ENCODE measurements at places on chromosomes 2 and 18. TPM values are rescaled to one million over a fixed set of nuclear protein-coding genes. Genes with fewer than 3 reads are reported as not detected.

Gene BMP10
- total RNA-seq, result not detected

DNA sequence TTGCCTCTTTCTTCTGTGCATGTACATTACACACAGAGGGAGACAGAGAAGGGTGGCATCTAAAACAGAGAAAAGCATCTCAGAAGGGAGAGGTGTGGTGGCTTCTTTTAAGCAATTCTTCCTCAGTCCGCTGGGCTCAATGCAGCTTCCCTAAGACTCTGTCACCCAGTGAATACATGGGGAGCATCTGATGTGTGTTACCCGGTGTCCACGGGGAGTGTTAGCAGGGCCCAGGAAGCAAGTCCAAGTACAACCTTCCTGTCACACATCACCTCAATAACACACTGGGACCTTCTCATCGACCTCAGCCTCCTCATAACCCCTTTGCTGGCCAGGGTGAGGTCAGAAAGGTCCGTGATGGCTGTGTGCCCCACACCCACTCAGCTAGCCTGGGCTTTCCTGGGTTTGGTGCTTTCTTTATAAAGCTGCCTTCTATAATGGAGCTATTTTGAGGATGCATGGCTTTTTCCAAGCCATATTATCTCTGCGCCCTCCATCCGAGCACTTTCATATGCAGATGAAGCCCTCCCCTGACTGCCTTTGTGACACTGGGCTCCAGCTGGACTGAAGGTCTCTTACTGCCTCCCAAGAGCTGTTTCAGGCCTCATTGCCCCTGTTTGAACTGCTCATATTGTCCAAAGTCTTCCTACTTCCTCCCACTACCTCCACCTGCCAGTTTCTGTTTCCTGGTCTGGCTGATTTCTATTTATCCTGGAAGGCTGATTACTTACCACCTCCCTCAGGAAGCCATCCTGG, 21.4 kb downstream of the TNFRSF11A start:
- H3K4me3 ChIP-seq, result no peak overlapping the region
- H3K27me3 ChIP-seq, result peaks cover 7% of the 10 kb centered on the region
- no peaks in the 10 kb centered on the region for H3K36me3 ChIP-seq
- H3K27ac ChIP-seq, result no peak overlapping the region
- DNase-seq, result no peak
- no peaks in the 10 kb centered on the region for H3K4me1 ChIP-seq

DNA sequence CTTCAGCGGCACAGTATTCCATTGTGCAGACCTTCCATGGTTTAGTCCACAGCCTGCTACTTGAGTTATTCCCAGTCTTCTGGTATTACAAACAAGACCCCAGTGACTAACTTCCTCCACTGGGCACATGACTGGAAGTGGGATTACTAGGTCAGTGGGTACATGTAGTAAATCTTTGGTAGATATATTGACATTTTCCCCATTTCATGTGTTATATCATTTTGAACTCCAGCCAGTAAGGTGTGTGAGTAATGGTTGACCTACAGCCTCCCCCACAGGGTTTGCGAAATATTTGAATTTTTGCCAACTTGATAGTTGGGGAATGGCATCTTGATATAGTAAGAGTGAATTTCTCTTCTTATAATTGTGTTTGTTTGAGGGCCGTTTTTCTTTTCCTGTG, 58.8 kb downstream of the RNF144A start:
- H3K27me3 ChIP-seq, result no peaks in the 10 kb centered on the region
- H3K36me3 ChIP-seq, result no peaks in the 10 kb centered on the region
- no peaks in the 10 kb centered on the region for H3K4me1 ChIP-seq
- no peak overlapping the region for H3K27ac ChIP-seq
- no peak overlapping the region for H3K4me3 ChIP-seq

Gene HOXD3
- total RNA-seq, result not detected

Gene PECR
- total RNA-seq, result 22.6 TPM

- no peak overlapping the region for H3K4me3 ChIP-seq
- no peaks in the 10 kb centered on the region for H3K36me3 ChIP-seq
- H3K4me1 ChIP-seq, result no peaks in the 10 kb centered on the region
- DNase-seq, result peak; percentile 43
These were observed 35.2 kb downstream of the FAM178B start for GRCh38 chr2:96951125-96951654.

GRCh38 chr2:145284551-145284950, 764.6 kb upstream of the ZEB2 start:
- DNase-seq, result no peak
- H3K27me3 ChIP-seq, result no peaks in the 10 kb centered on the region
- H3K36me3 ChIP-seq, result no peaks in the 10 kb centered on the region
- H3K4me3 ChIP-seq, result no peak overlapping the region
- H3K4me1 ChIP-seq, result no peaks in the 10 kb centered on the region

GRCh38 chr2:190579915-190580846, 45.7 kb upstream of the NEMP2 start:
- no peak overlapping the region for H3K4me3 ChIP-seq
- no peak for DNase-seq
- H3K4me1 ChIP-seq, result peaks cover 7% of the 10 kb centered on the region
- H3K27ac ChIP-seq, result no peak overlapping the region
- H3K36me3 ChIP-seq, result no peaks in the 10 kb centered on the region

Gene UGT1A6
- total RNA-seq, result not detected

DNA sequence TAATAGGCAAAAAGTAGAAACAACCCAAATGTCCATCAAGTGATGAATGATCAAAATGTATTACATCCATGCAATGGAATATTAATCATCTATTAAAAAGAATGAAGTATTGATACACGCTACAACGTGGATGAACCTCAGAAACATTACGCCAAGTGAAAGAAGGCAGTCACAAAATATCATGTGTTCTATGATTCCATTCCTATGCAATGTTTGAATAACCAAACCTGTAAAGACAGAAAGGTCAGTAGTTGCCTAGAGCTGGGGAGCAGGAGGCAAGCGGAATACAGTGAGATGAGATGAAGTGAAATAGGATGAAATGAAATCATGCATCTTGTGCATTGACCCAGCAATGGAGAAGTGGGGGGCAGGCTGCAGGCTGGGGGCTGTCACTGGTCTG, 17.9 kb upstream of the COL6A3 start:
- DNase-seq, result peak; percentile 70
- H3K4me3 ChIP-seq, result no peak overlapping the region
- H3K27ac ChIP-seq, result peak overlapping the region; percentile 48
- H3K4me1 ChIP-seq, result peaks cover 28% of the 10 kb centered on the region
- H3K36me3 ChIP-seq, result no peaks in the 10 kb centered on the region

Data from fibroblast of lung (primary cell).